ENCODE measurements at places on chromosomes 6 and 20.

- no peak for DNase-seq
These were observed 113.4 kb downstream of the B3GAT2 start for GRCh38 chr6:70843328-70843918.

DNA sequence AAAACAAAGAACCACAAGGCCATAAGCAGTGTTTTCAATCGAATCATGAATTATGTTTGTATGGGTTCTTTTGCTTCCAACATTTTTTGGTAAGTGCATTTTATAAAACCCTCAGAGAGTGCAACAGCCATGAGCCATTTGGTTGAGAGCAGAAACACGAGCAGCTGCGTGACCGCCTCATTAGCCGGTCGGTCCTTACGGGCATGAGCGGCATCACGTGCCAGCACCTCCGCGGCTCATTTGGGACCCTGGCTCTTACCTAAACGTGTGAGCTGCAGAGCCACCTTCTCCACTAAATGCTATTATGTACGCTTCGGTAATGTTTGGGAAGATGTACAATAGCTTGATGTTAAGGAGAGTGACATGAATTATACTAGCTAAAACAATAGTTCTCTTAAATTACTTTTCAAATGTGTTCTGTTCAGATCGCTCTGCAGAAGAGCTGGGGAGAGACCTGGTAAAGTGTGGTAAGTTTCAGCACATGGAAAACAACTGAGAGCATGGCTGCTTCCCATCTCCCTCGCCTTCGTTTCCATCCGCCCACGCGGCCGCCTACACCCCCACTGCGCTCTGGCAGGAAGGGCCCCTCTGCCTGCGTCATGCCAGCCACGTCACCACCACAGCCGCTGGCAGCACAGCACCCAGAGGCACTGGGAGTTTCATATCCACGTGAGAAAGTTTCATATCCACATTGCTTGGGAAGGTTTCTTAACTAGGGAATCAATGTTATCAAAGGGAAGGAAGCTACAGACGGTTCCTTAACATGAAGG, 23.7 kb upstream of the PDE10A start:
- DNase-seq, result no peak

GRCh38 chr6:32956176-32956575, 3.3 kb upstream of the HLA-DMA start:
- no peak for DNase-seq

DNA sequence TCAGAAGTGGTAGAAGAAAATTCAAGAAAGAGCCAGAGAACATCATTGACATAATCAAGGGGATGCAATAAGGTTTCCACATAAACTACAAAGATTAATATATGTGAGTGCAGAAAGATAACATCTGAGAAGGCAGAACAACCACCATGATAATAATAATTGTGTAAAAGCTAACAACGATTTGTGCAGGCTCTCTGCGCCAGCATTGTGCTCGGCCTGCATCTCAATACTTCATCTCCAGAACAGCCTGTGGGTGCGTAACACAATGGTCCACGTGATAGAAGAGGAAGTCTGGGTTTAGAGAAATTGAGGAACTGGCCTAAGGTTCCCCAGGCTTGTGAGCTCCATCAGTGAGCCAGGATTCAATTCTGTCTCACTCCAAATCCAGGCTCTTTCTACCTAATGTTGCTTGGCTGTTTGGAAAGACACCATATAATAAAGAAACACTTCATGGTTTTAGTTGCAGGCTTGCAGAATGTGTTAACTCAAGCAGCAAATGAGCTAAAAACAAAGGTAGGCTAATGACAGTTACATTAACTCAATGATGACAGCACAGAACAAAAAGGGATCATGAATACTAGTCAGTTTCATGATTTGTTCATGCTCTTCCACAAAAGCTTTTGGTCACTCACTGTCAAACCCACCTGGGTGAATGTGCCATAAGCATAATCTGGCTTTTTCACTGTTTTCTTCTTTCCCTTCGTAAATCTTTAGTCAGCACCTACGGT, 71.2 kb downstream of the LY86 start:
- no peak for DNase-seq

- peak; percentile 15 for DNase-seq
These were observed 236.2 kb downstream of the GRM1 start for GRCh38 chr6:146265056-146265455.

GRCh38 chr6:42711930-42712329, 10.5 kb downstream of the PRPH2 start:
- DNase-seq, result no peak

GRCh38 chr6:15404685-15404980, 158.8 kb downstream of the JARID2 start:
- no peak for DNase-seq

GRCh38 chr6:96505363-96505762, 16.2 kb upstream of the UFL1 start:
- DNase-seq, result no peak

DNA sequence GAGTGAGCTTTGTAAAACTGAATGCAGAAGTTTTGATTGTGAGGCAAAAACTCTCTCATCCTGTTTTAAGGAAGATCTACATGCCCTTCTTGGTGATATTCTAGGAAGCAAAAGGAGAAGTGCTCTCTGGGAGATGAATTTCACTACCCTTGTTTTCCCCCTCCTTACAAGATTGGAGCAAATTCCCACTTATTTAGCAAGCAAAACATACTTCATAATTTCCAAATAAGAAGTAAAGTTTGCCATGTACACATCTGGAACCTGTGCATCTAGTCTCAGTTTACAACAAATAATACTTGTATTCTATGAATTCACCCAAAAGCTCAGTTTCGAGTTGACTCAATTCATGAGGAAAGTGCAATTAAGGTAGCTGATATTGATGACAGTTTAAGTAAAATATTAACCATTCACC, 27.6 kb upstream of the IFNGR1 start:
- DNase-seq, result no peak

GRCh38 chr6:78909391-78909790, 42.0 kb downstream of the IRAK1BP1 start:
- DNase-seq, result peak; percentile 90

DNA sequence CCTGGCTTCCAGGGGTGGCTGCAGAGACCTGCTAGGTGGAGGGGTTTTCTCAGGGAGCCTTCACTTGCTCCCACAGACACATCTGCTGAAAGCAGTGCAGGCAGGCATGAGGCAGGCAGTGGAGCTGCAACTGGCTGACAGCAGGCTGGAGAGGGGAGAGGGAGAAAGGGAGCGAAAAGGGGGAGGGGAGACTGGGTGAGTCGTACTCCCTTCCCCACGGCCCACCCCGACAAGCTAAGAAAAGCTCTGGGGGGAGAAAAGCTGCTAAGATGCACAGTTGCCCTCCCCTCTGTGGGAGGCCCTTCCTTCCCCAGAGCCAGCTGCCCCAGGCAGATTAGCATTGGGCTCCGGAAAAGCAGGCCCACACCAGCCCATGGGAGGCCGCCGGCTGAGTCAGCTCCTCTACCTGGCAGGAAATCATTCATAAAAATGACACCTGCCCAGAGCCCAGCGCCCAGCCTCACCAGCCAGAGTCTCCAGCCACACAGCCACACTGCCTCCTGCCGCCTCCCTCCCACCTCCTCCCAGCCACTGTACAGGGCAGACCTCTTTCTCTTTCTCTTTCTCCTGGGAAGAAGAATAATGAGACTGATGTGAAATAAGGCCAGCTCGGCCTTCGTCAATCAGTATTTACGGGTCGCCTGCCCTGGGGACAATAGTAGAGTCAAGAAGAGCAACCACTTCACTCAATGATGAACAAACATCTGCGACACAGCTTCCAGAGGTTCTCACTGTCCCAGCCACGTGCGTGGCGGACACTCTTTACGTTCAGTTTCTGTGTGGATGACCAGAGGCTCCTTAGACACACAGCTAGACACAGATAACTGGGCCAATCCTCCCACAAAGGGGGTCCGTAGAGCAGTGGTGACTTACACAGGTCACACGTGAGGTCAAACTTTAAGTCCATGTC, 7.7 kb upstream of the C20orf203 start:
- peak; percentile 5 for DNase-seq

DNA sequence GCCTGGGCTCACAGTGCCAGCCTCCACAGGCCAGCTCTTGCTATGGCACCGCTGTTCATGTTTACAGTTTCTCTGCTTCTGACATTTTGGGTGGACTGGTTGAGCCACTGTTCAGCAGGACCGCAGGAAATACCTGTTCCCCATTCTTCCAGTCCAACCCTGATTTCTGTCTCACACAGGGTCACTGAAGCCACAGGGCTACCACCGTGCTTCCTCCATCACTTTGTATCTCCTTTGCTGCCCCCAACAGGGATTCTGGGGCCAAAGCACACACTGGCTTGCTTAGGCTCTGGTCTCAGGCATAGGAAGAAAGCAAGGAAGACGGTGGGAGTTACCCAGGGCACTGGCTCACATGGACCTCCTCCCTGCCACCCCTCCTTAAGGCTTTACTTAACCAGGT, 164.5 kb downstream of the UNC5CL start:
- DNase-seq, result no peak

- peak; percentile 85 for DNase-seq
These were observed 79.9 kb downstream of the ATXN1 start for GRCh38 chr6:16681260-16681873.

GRCh38 chr20:845941-846893, 12.7 kb downstream of the FAM110A start:
- DNase-seq, result no peak

DNA sequence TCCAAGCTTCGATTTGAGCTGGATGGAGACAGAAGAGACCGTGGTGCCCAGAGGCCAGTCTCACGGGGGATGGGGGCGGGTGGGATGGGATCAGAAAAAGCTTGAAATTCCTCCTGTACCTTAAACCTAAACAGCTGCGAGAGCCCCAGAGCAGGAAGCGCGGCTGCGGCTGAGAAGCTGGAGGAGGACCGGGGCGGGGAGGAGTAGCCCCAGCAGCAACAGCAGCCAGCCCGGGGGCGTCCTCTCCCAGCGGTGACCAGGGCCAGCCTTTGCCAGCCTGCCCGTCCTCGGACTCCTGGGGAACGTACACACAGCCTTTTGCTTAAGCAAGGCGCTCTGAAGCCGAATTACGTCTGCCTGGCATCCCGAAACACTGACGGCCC, 17.4 kb upstream of the PRDM13 start:
- DNase-seq, result no peak

- DNase-seq, result no peak
These were observed 61.4 kb downstream of the FAM135A start for GRCh38 chr6:70474751-70475150.

All from fibroblast of skin of left quadriceps (primary cell).